ENCODE measurements at places on chromosomes 16 and 17.

- peak; percentile 98 for DNase-seq
Observed at GRCh38 chr16:30378236-30379157, 3.9 kb downstream of the SEPTIN1 start.

DNA sequence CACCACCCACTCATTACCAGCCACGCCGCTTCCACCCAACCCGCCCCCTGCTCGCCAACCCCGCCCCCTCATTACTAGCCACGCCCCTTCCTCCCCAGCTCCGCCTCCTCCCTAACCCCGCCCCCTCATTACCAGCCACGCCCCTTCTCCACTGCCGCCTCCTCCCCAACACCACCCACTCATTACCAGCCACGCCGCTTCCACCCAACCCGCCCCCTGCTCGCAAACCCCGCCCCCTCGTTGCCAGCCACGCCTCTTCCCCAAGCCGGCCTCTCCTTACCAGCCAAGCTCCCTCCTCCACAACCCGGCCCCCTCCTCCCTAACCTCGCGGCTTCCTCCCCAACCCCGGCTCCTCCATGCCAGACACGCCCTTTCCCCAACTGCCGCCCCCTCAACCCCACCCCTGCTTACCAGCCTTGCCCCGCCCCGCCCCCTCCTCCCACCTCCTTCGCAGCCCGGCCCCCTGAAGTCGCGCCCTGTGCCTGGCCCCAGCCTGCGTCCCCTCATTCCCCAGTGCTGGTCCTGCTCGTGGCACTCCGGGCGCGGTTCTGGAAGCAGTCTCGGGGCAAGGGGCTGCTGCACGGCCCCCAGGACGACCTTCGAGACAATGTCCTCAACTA is 7.3 kb downstream of the SLC22A31 start:
- no peak for DNase-seq

- no peak for DNase-seq
Observed at GRCh38 chr17:28475151-28475900, 1.9 kb downstream of the SLC13A2 start.

- DNase-seq: no peak
Observed at GRCh38 chr17:5794881-5795506, 210.7 kb upstream of the NLRP1 start.

DNA sequence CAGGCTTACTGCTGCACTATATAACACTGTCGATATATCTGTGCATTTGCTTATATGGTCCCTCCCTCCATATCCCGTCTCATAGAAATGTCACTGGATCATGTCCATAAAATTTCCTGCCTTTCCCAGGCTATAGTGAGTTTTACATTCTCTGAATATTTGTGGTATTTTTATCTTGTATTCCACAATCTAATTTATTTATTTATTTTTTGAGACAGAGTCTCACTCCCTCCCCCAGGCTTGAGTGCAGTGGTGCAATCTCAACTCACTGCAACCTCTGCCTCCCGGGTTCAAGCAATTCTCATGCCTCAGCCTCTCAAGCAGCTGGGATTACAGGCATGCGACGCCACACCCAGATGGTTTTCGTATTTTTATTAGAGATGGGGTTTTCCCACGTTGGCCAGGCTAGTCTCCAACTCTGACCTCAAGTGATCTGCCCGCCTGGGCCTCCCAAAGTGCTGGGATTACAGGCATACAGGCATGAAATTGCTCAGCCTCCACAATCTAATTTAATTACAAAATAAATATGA is 12.9 kb downstream of the TRIM37 start:
- no peak for DNase-seq

All from midbrain (tissue), 1 donor.